ENCODE measurements at places on chromosomes 2 and 18.
A peak's percentile ranks its signal among the peaks of the same experiment; 100 is the strongest.

GRCh38 chr18:79512461-79513380 lies 117.0 kb downstream of the NFATC1 start:
- peak; percentile 39 for DNase-seq

DNA sequence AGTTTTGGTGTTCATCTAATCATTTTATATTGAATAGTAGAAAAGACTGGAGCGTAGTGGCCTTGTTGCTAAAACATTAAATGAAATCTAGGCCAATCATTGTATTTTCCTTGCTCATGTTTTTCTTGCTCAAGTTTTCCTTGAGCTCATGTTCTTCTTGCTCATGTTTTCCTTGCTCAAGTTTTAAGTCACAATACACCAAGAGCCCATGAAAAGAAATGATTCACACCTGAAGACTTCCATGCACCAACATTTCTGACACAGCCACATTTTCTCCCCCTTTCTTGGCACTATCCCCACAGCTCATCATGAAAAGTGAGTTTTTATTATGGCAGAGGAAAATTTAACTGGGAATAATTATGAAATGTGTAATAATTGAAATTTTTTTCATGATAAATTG lies 92.0 kb downstream of the LRP1B start:
- DNase-seq: no peak

GRCh38 chr2:159829376-159829775 lies 31.4 kb upstream of the CD302 start:
- no peak for DNase-seq

GRCh38 chr18:9232977-9233376 lies 96.4 kb downstream of the ANKRD12 start:
- no peak for DNase-seq

DNA sequence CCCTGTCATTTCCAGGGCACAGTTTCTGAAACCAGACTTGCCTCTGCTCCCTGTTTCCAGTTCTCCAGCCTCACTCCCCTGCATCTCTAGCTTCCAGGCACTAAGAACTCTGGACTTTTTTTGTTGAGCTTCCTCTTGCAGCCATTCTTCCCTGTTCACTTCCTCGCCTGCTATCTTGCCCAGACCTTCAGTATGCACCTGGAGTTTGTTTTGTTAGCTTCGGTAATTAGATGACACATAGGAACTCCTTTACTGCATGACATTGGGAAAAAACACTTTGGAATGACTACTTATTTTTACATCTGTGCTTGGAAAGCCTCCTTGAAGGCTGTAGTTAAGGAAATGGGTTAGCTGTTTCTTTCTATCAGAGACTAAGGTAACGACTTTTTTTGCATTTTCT lies 35.2 kb downstream of the OTOF start:
- no peak for DNase-seq

DNA sequence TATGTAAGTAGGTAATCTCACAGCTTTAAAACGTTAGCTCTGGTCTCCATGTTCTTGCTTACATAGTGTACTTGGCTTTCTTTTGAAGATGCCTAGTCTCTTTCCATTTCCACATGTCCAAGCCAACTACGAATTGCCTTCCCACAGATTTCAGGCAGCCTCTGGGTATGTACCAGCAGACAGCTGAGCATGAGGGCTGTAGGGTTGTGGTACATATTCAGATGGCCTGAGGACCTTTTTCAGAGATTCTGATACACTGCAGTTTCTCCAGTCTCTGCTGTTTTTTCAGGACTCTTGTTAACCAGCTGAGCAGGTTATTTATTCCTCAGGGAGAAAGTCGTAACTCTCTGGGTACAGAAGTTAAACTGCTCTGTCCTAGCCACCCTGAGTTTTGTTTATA lies 3.1 kb upstream of the KCNJ13 start:
- no peak for DNase-seq

- DNase-seq: no peak
Observed at GRCh38 chr2:167209784-167210183, 321.5 kb downstream of the XIRP2 start.

DNA sequence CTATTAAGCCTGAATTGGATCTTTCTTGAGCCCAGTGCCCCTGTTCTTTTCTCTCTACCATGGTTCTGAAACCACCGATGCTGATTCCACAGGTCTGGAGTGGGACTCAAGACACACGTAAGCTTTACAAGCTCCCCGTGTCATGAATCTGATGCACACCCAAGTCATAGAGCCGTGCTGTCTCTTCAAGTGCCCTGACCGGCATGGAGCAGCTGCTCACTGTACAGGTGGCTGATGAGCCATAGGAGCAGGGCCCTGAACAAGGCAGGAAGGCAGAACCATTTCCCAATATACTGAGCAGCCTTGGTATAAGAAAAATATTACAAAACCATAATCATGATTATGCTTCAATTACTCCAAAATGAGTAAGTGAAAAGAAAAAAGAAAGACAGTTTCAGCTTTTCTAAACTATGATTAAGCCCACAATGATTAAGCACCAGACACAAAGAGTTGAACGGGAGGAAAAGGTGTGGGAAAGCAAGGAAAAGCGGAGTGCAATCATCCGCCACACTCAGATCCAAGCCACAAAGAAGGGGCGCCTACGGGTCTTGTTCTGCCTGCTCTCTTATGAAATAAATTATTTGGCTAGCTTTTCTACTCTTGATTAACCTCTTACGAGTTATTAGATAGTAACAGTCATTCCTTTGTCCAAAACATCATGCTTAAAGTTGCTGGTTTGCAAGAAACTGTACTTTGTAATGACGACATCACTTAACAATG lies 41.7 kb downstream of the NOL10 start:
- DNase-seq: no peak

- DNase-seq: no peak
Observed at GRCh38 chr2:157336137-157337010, 10.8 kb upstream of the ERMN start.

DNA sequence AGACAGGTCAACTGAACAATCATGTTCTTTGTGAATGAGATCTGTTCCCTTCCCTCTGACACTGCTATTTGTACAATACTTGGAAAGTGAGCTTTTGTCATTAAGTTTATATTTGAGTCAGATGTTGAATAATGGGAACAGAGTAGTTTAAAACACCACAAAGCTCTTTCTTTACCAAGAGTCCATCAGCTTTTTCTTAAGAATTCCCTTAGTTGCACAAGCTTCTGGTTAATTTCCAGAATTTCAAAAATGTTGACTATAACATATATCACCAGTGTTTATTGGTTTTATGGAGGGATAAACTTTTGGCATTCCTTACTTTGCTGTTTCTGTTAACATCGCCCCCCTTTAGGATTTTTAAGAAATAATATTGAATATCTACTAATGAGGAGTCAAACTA lies 403.7 kb downstream of the CCDC85A start:
- no peak for DNase-seq

DNA sequence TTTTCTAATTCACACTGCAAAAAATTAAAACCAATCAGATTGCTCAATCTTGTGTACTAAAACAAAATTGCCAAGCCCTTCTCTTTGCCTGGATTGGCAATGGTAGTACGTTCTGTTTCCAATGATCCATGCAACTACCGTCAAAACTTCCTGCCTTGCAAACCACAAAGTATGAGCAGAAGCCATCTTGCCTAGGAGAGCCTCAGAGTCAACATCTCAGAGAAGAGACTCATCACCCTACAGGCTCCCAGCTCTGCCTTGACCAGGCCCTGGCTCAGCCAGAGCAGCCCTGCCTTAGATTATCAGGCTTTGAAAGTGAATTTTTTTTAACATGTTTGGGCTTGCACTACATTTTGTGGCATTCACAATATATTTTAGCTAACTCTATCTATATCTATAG lies 574.1 kb downstream of the SATB2 start:
- DNase-seq: no peak

- DNase-seq: no peak
Observed at GRCh38 chr18:36330435-36331052, 33.0 kb downstream of the FHOD3 start.

GRCh38 chr2:98743835-98744234 lies 12.9 kb upstream of the MGAT4A start:
- peak; percentile 56 for DNase-seq

DNA sequence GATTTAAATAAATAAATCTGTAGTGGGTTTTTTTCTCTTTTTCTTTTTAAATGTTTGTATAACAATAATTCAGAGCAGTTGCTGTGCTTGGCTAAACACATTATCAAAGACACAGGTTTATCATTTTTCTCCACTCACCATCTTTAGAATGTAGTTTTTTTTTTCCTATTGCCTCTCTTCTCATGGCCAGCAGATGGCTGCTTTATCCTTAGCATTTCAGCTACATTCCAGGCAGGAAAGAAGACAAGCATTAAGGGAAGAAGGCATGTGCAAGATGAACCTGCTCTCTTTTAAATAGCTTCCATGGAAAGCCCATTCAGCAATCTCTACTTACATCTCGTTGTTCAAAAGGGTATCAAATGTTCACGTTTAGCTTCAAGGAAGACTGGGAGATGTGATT lies 42.6 kb downstream of the ARHGAP15 start:
- no peak for DNase-seq

GRCh38 chr18:62523631-62524439 lies 1.0 kb downstream of the ZCCHC2 start:
- DNase-seq: peak; percentile 59

DNA sequence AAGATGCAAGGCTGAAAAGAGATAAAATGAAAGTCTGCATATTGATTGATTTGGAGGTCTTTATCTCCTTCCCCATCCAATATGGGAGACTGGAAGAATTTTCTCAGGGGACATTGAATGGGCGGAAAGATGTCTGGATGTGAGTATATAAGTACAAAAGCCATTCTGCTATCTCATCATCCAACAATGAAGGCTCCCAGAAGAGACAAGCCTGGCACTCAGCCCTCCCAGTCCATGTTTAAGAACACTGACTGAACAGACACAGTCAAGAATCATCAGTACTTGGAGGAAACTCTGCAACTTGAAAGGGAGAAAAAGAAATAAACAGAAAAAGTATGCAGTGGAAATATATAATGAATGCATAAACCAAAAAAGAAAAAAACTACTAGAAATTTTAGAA lies 80.9 kb downstream of the PTRHD1 start:
- no peak for DNase-seq

DNA sequence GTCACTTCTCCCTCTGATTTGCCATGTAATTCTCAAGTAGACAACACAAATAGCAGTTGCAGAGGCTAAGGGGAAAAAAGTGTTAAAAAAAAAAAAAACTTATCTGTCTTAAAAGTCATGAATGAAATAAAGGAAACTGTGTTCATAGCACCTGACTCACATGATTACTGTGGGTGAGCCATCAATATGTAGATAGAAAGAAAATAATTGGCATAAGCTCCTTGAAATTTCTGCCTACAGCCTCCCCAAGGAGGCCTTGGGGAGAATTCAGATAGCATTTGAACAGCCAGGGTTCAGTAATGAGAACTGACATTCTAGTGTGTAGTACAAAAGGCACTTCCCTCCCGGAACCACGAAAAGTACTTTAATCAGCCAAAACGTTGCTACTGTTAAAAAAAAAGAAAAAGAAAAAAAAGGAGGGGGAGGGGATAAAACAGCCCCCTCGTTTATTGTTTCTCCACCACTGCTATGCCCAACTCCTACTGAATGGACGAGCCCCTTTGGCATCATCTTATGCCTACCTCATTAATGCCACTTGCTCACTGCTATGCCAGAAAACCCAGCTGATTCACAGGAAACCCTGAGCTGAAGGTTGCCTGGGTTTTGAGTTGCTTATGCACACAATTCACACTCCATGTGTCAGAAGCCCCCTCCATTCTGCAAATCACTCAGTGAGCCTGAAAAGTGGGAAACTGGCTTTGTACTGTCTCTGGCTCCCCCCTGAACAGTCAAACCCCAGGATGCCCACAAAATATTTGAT lies 65.5 kb upstream of the KLF7 start:
- no peak for DNase-seq

DNA sequence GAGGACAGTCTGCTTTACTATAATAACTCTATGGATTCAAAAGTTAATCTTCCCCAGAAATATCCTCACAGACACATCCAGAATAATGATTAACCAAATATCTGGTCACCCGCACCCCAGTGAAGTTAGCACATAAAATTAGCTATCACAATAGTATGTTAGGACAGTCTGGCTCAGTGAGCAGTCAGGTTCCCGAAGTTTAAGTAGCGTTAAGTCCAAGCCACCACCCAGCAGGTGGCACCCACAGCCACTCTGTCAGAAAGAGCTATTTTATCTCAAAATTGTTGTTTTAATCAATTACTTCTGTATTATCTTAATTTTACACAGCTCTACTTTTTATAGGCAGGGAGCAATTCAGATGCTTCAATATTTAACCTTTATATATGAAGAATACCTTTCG lies 537.5 kb downstream of the MBD2 start:
- no peak for DNase-seq

DNA sequence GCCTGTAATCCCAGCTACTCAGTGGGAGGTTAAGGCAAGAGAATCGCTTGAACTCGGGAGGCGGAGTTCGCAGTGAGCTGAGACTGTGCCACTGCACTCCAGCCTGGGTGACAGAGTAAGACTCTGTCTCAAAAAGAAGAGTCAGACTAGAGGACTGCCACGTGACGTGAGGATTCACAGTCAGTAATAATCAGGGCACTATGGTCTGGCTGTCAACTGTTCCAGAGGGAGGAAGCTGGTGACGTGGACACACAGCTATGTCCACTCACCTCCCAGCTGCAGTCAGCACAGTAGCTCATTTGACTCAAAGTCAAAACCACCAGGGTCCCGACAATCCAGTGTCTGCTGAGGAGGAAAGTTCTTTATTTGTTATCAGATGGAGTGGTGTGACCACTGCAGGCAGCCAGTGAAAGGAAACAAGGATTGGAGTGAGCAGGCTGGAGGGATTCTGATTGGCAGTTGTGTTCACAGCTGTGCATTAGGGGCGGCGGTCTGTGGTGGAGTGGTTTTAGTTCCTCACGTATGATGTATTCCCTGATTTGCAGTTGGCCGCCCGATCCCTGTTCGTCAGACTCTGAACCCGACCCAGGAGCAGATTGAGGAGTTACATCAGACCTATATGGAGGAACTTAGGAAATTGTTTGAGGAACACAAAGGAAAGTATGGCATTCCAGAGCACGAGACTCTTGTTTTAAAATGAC lies 37.9 kb downstream of the MOGAT1 start:
- no peak for DNase-seq

DNA sequence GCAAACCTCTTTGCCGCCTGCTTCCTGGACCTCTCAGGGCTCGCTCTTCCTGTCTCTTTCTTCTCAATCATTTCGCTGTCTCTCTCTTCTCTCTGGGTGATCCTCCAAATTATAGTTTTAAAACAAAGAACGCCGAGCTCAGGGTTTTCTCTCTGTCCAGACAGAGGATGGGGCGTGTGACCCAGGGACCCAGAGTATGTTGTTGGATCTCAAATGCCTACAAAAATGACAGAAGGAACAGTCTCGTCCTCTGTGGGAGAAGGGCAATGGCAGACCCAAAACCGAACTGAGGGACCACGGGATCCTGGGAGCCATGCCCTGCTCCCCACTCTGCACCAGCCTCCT lies 88.5 kb downstream of the EIPR1 start:
- DNase-seq: no peak
